ENCODE measurements at places on chromosomes 5 and 9.

- no peak for DNase-seq
Observed at GRCh38 chr5:18807256-18808149, 1173.2 kb downstream of the TAF11L14 start.

- DNase-seq, result no peak
Observed at GRCh38 chr9:81999806-82000205, 11.2 kb downstream of the SPATA31D1 start.

GRCh38 chr9:75233011-75233410 is 144.7 kb downstream of the OSTF1 start:
- DNase-seq, result no peak

DNA sequence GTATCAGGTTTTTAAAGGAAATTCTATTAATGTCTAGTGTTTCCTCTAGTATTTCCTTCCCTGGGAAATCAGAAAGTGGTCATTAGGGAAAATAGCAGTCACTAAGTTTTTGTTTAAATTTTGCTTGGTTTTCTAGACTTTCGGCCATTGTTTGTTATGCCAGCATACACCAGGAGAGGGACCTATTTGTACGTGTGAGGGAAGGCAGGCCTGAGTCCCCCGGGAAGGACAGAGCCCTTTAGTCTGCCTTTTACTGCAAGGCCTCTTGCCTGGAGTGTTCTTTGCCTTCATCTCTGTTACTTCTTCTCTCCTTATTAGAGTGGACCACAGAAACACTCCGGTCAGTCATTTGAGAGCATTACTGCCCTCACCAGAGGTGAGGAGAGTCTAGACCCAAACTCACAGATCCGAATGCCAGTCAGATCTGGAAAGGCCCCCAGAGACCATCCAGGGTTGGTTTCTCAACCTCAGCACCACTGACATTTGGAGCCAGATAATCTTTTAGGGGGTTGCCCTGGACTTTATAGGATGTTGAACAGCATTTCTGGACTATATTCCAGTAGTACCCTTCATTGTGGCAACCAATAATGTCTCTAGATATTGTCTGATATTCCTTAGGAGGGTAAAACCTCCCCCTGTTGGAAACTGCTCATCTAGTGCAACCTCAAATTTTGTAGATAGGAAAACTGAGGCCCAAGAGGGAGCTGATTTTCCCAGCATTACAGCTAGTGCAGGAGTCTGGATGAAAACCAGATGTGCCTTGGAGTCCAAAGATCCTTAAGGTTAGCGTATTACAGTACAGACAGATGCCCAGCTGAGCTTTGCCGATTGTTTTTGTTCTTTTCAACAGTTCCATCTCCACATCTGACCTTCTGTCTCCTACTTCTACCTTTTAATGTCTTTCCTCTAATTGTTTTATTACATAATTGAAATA is 93.0 kb upstream of the NIPAL4 start:
- DNase-seq, result no peak

DNA sequence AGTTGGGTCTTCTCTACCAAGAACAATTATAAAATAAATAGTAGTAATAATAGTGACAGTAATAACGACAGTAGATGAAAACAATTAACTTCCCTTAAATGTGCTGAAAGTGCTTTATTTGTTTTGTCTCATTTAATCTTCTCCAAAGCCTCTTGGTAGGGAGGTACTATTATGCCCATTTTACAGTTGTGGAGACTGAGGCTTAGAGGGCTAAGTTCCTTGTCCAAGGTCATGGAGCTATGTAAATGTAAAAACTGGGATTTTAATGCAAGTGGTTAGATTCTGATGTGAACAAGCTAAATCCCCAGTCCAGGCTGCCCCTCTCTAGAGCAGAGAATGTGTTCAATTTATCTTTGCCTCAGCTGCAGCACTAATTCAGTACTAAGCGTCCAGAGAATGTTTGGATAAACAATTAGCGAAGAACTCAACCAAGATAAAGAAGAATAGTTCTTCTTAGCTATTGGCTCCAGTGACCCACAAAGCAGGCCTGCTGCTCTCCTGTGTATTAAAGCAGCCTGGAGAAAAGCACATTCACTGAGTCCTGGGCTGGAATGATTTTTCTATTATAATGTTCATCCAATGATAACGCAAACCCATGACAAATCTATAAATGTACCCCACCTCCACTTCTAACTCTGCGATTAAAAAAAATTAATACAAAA is 68.8 kb downstream of the NPR3 start:
- no peak for DNase-seq

GRCh38 chr5:131749138-131749537 is 47.7 kb downstream of the FNIP1 start:
- DNase-seq, result no peak

GRCh38 chr9:70859694-70860093 is 261.7 kb downstream of the TRPM3 start:
- DNase-seq, result no peak

GRCh38 chr5:166529200-166529599 is 1762.2 kb upstream of the WWC1 start:
- no peak for DNase-seq

GRCh38 chr5:51598026-51598425 is 214.8 kb downstream of the ISL1 start:
- DNase-seq, result no peak

DNA sequence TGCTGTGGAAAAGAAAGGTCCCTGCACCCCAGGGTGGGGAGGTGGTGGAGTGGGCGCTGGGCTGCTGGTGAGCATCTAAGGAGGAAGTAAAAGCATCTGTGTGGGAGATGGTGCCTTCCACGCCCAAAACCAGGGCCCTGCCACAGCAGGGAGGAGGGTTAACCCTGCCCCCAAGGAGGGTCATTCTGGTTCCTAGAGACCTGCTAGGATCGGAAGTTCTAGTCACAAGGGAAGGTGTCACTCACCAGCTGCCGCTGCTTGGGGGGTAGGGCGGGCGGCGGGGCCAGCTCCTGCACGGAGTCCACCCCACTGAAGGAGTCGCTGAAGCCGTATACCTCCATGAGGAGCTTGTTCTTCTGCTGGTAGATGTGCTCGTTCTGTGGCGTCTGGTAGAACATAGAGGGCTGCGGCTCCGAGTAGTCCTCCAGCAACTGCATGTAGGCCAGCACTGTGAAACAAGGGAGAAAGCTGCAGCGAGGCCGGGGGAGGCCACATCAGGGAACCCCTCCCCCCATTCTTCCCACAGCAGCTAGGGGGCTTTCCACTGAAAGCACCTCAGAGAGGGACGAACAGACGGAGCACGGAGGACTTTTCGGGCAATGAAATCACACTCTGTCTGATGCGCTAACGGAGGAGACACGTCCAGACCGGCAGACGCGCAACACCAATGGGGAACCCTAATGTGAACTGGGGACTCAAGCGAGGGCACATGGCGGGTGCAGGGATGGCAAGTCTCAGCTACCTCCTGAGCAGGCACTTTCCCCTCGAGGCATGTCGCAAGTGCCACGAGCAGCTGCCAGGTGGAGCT is 76.4 kb downstream of the PRRT1B start:
- no peak for DNase-seq

DNA sequence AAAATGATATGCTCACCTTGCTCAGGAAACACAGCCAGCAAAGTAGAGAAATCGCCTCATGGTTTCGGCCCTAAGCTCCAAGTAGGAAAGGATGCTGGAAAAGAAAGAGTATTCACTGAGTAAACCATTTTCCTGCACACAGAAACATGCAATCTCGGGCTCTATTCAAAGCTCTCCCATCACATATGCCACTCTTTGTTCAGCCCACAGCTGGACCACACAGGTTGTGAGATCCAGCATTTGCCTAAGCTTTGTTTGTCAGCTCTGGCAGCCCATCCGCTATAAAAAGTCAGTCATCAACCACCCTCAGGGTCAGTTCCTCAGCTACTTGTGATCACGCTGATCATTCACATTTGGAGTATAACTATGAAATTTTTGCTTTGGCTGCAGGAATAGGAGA is 96.5 kb upstream of the SMARCA2 start:
- DNase-seq, result no peak

- no peak for DNase-seq
Observed at GRCh38 chr9:98191671-98192502, 550 bp downstream of the CORO2A start.

DNA sequence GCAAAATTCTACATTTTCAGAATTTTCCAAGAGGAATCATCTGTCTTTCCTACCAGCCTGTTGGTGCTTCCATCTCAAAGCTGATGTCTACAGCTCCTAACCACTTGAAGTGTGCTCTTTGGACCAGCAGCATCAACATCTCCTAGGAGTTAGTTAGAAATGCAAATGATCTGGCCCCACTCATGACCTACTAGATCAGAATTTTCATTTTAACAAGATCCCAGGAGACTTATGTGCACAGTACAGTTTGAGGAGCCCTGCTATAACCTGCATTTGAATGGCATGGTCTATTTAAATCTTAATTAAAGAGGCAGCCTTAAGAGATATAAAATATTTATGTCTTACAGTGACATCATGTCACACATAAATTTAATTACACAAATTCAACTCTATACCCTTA is 33.8 kb downstream of the ITK start:
- no peak for DNase-seq

GRCh38 chr5:146878476-146879172 is at the start of gene PPP2R2B:
PPP2R2B (minus strand) TSS chr5:146878757.
- no peak for DNase-seq

DNA sequence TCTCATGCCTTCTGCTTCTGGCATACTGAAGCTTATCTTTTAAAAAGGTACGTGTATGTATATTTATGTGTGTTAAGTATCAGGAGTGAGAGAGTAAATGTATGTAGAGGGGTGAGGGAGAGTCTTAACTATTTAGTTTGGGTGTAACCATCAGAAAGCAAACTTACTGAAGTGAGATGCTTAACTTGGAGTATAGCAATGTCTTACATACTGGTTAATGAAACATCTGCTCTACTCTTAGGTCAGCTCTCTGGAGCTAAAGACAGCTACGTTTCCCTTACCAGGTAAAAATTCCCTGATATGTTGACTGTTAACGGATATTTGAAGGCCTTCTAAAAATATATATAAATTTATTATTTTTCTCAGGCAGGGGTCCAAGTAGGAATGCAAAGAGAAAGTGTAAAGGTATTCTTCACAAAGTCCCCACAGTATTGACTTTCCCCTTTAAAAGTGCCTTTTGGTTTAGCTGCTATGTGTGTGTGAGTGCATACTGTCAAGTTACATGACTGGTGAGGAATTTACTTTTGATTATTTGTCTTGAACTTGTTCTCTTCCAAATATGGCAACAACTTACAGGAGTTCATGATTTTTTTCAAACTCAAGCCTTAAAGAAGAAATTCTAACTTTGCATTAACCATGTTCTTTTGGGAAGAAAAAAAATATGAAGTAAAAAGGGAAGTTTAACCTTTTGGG is 12.3 kb upstream of the C5orf24 start:
- DNase-seq, result no peak

DNA sequence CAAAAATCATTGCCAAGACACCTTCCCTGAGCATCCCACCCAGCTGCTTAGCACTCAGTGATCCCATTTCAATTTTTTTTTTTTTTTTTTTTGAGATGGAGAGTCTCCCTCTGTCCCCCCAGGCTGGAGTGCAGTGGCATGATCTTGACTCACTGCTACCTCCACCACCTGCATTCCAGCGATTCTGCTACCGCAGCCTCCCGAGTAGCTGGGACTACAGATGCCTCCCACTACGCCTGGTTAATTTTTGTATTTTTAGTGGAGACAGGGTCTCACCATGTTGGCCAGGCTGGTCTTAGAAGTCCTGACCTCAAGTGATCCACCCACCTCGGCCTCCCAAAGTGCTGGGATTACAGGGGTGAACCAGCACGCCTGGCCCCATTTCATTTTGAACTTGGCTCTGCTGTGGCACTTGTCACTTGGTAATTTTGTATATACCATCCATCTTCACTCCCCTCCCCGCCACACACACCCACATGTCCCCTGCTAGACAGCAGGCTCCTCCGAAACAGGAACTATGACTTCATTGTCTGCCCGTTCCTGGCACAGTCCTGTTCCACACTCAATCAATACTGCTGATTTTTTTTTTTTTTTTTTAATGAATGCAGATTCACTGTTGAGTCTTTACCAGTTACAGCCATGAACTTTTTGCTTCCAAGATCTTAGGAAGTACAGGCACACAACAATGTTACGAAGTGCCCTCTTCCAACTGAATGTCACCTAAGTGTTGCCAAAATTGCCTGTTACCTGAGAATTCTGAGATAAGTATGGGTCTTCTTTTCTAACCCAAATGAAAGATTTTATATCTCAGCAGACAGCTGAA is 17.3 kb upstream of the ZBTB34 start:
- no peak for DNase-seq

GRCh38 chr9:105098370-105098769 is 146.1 kb upstream of the SLC44A1 start:
- DNase-seq, result no peak

- DNase-seq, result no peak
Observed at GRCh38 chr9:8585036-8585435, 785.5 kb upstream of the DMAC1 start.

DNA sequence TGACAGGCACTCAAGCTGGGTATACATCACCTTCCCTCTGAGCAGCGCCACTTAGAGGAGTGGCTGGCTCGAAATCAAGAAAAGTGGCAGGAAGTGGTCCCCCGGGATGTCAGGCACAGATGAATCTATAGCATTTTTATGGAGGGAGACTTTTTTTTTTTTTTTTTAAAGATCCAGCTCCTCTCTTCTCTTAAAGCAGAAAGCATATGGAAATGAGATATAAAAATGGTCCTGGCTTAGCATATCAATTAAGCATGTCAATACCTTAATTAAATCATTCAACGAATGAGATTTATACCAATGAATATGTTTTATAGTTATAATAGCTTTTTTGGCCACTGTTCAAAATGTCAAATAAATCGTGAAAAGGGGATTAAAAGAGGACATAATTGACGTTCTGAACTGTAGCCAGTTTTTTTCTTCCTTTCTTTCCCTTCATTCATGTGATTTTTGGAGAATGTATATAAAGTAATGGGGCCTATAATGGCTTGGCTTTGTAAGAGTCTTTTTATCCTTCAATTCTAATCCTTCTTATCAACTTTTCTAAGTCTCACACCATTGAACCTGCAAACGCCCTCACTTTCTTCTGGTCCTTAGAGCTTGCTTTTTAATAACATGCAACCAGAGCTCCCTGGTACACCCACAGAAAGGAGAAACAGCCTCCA is 319.2 kb upstream of the PANK3 start:
- DNase-seq, result no peak

DNA sequence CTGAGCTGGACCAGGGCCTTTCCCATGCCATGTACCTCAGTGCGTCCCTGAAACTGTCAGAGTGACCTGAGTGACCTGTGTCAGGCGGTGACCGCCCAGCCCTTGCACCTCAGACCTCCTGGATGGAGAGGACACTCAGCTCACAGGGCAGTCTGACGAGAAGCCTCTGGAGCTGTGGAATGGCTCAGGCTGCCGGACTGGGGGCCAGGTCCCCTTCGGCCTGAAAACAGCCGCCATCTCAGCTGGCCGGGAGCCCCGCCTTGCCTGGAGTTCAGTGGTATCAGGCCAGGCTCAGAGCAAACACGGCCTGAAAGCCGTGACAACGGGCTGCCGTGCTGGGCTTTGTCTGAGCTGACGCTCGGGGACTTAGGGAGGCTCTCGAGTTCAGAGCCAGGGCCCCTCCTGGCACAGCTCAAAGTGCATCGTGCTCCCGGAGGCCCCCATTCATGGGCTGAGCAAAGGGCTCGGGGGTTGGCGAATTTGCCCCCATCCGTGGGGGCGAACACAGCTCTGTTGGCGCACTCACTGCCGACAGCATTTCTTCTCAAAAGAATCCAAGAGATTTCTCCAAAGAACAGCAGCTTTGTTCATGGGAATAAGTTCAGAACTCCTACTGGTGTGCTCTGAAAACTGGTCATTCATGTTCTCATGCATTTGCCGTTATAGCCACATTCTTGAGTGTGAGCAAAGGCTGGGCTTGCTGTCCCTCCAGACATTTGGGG is 8.4 kb upstream of the SLC9A3 start:
- no peak for DNase-seq

- no peak for DNase-seq
Observed at GRCh38 chr5:35908814-35909213, 29.6 kb downstream of the CAPSL start.
